ENCODE measurements at places on chromosomes 12 and 14.

DNA sequence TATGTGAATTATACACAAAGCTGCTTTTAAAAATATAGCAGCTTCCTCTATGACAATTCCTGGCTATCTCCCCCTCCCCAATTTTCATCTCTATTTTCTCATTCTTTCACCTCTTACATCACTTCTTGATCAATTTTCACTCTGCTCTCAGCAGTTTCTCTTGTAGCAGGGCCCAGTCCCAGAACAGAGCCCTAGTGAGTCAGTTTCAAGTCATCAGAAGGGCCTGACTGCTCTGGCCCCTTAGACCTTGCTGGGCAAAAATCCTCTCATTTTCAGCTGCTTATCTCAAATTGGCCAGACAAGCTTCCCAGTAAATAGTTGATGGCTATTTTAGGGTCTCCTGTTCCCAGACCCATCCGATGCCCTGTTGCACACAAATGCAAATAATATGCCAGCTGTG, 101.4 kb downstream of the TTC7B start:
- no peak for DNase-seq

GRCh38 chr12:126286203-126286602, 1221.0 kb downstream of the AACS start:
- no peak for DNase-seq

DNA sequence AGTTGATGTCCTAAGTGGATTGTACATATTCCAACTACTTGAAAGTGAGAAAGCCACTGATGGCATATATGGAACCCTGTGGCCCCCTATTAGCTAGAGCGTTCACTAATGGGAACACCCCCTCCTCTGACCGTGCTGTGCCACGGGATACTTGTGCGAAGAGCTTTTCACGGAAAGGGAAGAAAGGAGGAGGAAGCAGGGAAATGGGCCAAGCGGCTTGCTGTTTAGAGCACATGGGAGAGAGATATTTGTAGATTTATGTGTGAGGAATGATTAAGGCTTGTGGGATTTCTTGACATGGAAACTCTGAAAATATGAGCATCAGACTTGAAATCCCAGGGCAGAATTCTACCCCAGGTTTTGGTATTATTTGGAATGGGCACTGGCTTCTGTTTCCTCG, 129.9 kb downstream of the PRMT8 start:
- no peak for DNase-seq

DNA sequence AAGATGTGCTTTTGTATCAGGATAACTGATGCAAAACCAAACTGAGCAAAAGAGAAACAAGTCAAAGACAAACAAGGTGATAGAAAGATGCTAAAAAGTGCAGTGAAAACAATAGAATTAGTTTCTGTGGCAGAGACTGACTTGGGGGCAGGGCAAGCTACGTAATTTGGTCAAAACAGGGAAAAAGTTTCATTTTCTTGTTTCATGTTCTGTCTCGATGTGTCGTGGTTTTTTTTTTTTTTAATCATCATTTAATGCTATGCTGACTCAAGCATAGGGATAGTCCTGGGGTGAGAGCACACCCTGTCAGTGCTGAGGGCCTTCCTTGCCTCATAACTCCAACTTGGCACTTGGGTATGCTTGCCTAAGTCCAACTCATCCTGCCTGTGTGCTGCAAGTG, 144.1 kb upstream of the PTPRQ start:
- DNase-seq, result peak; percentile 51

DNA sequence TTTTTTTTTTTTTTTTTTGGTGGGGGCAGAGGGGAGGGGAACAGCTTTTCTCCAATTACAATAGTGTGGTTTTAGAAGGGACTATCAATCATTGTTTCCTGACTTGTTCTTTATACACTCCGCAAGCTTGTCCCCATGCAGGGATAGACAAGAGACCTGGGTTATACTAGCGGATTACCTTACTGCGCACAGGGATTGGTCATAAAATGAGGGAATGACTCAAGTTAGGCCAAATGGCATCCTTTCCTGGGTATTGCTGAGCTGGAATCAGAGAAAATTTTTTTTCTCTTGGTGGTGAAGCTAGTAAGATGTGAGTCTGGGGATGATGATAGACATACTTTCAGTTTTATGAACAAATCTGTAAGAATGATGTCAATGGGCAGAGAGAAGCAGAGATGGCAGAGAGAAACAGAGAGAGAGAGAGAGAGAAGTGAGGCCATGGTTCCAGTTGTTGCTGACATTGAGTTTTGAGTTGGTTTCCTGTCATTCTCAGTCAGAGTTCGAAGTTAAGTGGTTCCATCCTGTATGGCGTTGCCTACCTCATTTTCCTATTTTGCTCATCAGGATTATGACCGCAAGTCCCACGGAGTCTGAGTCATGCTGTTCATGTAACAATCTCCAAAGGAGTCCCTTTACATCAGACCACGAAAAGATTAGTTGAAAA, 59.1 kb upstream of the OTOGL start:
- DNase-seq, result no peak

GRCh38 chr14:92160619-92161018, 38.9 kb downstream of the CPSF2 start:
- DNase-seq, result no peak

DNA sequence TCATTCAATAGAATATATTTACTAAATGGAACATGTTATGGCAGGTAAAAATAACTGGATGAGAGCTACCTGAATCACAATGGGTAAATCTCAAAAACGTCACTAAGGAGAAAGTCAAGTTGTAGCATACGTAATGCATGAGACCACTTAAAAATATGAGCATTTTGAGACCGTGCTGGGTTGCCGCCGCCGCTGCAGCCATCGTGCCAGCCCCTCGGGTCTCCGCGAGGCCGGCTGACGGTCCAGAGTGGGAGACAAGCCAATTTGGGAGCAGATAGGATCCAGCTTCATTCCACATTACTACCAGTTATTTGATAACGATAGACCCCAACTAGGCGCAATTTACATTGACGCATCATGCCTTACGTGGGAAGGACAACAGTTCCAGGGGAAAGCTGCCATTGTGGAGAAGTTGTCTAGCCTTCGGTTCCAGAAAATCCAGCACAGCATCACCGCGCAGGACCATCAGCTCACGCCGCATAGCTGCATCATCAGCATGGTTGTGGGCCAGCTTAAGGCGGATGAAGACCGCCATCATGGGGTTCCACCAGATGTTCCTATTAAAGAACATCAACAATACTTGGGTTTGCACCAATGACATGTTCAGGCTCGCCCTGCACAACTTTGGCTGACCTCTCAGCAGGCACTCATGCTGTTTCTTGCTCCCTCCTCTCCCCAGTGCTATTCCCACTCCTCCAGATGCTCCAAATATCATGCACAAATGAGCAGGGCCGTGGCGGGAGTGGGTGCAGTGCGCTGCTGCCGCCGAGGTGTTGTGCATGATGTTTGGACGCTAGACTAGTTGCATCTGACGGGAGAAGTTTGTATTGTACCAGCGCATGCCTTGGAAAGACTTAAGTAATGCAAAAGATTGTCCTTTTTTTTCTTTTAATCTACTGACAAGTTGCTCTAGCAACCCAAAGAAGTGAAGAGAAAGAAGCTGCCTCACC, 6.3 kb upstream of the BRMS1L start:
- no peak for DNase-seq

GRCh38 chr12:115384391-115384790, 700.4 kb upstream of the TBX3 start:
- DNase-seq, result no peak

- DNase-seq, result no peak
Observed at GRCh38 chr14:72856530-72857266, 37.2 kb downstream of the DPF3 start.

GRCh38 chr14:94227029-94227428, 52.9 kb downstream of the PPP4R4 start:
- no peak for DNase-seq

- DNase-seq, result no peak
Observed at GRCh38 chr12:120231316-120232011, 30.6 kb upstream of the RPLP0 start.

DNA sequence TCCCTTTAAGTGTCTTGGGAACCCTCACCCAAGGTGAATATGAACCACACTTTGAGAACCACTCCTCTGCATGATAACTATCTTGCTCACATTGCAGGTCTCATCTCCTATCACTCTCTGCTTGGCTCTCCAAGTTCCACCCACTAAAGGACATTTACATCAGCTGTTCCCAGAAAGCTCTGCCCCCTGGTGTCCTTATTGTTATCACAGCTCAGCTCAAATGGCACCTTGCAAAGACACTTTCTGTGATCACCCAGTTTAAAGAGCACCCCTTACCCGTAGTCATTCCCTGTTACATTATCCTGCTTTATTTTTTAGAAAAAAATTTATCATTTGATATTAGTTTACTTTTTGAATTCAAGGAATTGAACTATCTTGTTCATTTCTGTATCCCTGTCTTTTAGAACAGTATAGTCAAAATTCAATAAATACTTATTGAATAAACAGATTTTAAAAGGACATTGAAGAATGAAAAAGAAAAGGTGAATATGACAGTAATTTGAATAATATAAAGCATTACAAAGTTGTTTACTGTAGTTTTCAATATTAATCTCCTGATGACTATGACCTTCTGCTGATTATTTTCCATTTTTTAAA, 20.5 kb upstream of the GUCY2C start:
- DNase-seq, result peak; percentile 26

GRCh38 chr14:63248211-63248610, 44.0 kb downstream of the RHOJ start:
- no peak for DNase-seq

DNA sequence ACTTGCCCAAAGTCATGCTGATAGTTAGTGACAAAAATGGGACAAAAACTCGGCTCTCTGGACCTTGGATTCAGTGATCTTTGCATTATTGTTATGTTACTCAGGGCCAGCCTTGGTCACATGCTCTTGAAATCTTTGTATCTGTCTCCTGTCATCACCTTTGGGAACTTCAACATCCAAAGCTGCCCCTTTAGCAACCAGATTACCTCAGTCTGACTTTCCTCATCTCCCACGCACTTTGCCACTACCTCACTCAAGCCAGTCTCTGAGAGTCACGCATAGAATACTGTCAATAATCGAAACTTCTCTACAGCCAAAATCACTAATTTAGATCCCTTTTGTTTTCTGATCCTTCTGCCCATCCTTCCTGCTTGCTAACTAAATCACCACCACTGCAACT, 90.8 kb upstream of the DAAM1 start:
- DNase-seq, result no peak

GRCh38 chr14:87102811-87103378, 890.1 kb downstream of the GALC start:
- DNase-seq, result no peak

DNA sequence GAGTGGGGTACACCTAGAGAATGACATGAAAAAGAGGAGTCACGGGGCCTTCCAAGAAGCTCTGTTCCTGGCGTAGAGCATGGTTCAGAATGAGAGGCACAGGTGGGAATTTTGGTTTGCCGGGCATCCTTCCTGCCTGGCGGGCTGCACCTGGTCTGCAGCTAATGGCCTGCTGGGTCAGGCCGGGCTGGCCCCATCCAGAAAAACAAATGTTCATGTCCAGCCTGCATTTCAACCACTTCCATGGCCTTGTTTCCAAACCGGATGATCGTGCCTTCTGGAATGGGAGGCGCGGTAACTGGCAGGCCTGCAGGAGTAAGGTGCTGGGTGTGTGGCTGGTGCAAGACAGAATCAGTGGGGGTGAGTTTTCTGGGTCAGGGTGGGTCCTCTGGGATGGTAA, 14.4 kb downstream of the TEAD4 start:
- no peak for DNase-seq

- peak; percentile 9 for DNase-seq
Observed at GRCh38 chr12:45050751-45051571, at the start of gene DBX2. TSS of gene DBX2 (minus strand) at chr12:45051099. CDS start at chr12:45050927, 172 bp downstream.

- DNase-seq, result no peak
Observed at GRCh38 chr12:67757651-67758050, 109.1 kb downstream of the DYRK2 start.

DNA sequence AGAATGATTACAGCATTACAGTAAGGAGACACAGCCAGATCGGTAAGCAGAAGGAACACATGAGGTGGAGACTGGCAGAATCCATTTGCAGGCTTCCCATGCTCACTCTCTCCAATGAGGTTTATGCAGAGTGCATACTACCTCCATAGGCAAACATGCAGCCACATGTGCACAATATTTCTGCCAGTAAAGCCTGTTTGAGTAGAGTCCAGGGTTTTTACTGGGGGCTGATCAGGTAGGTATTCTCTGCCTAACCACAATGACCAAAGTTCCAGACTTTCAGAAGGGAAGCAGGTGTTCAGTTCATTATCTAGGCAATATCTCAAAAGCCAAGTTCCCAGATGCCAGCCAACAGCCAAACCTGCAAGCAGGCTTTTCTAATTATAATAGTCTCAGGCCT, 31.1 kb downstream of the INTS13 start:
- no peak for DNase-seq

DNA sequence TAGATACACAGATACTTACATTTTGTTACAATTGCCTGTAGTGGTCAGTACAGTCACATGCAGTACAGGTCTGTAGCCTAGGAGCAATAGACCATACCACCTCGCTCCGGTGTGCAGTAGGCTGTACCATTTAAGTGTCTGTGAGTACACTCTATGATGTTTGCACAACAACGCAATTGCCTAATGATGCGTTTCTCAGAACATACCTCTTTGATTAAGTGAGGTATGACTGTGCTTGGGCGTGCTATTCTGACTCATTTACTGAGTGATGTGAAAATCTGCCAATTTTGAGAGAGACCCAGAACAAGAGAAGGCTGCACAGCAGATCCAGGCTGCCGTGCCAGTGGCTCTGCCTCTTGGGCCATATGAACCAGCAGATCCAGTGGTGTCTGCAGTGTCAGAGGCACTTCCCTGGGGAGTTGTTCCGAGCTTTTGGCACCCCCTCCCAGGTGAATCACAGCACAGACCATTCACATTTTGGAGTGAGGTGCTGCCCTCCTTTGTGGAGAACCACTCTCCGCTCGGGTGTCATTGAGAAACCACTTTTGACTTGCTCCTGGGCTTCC, 20.4 kb downstream of the DLK1 start:
- DNase-seq, result no peak

GRCh38 chr14:86766469-86766868, 1226.5 kb downstream of the GALC start:
- DNase-seq, result no peak

GRCh38 chr12:127125607-127126259, 1141.2 kb upstream of the TMEM132C start:
- DNase-seq, result peak; percentile 18

DNA sequence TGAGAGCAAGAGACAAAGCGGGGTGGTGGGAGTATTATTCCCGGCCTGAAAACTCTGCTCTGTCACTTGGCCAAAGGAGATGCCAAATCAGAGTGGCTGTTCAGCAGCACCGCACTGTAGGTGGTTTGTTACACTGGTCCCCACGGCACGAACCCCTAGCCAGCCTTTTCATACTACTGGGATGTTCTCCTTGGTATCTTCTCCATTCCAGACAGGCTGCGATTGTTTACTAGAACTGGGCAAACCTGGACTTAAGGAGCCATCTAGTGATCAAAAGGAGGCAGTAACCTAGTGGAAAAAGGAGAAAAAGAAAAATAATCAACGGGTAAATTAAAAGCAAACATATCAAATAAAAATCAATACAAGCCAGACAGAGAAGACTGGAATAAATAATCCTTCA, 58.9 kb upstream of the TMTC2 start:
- no peak for DNase-seq

- no peak for DNase-seq
Observed at GRCh38 chr14:54667026-54667744, 100.3 kb downstream of the SAMD4A start.

All from GM06990 (cell line).